ENCODE measurements at places on chromosomes 7 and 10.

- no peak for DNase-seq
These were observed 35.3 kb upstream of the PROSER2 start for GRCh38 chr10:11787846-11788245.

DNA sequence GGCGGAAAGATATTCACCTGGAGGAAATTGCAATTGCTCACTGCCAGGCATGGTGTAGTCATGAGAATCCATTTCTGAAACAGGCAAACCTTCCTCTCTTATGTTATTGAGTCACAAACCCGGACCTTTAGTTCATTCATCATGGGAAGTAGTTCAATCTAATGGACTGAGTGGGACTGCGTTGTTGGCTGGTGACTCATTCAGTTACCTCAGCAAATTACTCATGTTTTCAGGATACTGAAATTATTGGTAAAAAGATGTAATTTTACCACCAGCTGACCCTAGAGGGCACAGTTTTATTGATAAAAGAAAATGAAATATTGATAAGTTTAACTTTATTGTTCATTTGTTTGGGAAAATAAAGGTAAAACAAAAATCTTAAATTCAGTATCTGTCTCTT, 1194.4 kb upstream of the SORCS1 start:
- DNase-seq = no peak

GRCh38 chr10:97590748-97591495, 1.4 kb downstream of the C10orf62 start:
- DNase-seq = no peak

DNA sequence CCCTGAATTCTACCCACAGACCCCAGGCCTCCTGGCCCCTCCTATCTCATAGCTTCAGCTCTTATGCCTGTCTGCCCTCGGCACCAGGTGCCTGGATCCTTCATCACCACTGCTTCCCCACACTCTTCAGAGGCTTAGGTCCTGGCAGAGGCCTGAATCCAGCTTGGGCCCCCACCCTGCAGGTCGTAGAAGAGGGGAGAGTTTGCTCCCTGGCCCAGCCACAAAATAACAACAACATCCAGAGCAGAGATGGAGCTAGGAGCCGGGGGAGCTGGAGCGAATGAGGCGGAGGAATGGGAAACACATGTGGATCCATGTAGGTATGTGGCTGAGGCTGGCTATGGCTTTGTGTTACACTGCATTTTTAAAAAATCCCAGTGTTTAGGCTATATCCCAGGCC, 7.8 kb upstream of the OPN4 start:
- DNase-seq = no peak

DNA sequence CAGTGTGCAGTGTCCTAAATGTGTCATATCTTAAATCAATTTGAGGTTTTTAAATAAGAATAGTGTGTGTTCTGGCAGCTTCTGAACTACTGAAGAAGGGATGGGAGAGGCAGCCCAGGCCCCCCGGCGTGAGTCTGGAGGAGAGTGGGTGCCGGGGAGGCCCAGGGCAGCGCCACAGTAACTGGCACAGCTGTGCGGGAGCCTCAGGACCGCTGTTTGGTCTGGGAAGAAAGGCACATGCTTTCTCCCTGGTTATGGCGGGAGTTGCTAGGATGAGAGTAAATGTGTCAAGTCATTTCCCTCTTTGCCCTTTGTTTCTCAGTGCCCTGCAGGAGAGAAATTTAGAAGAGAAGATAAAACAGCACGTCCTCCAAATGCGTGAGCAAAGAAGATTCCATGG, 31.9 kb upstream of the PWWP2B start:
- no peak for DNase-seq

GRCh38 chr10:124142960-124143359, 49.6 kb upstream of the CHST15 start:
- no peak for DNase-seq

DNA sequence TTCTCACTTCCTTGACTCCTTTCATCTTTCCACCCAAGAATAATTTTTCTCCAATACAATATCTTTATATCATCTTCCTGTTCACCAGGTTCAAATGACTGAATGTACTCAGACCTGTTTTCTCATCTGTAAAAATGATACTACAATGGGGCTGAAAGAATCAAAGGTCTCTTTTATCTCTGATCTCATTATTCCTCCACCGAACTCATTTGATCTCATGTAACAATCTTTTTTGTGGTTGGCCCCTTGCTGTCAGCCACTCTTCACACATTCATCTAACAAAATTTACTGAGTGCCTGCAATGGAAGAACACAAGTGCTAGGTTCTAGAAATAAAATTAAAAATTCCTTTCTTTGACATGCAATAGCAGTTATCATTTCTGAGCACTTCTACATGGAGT, 65.0 kb downstream of the GRM8 start:
- no peak for DNase-seq

DNA sequence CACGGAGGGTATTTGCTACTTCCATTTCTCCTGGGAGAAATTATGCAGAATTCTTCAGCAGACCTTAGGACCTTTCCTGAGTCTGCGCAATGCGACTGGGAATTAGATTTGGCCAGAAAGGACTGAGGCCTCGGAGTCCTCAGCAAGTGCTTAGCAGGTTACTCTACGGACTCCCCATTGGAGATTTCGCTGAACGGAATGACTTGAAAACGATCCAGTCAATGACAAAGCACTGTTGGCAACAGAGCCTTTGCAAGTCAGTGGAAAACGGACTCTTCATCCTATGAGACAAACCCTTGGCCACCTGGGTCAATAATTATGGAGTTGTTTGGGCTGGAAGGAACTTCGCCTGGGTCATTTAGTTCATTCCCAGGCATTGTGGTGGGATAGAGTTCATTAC, 107.4 kb downstream of the FAM204A start:
- no peak for DNase-seq

DNA sequence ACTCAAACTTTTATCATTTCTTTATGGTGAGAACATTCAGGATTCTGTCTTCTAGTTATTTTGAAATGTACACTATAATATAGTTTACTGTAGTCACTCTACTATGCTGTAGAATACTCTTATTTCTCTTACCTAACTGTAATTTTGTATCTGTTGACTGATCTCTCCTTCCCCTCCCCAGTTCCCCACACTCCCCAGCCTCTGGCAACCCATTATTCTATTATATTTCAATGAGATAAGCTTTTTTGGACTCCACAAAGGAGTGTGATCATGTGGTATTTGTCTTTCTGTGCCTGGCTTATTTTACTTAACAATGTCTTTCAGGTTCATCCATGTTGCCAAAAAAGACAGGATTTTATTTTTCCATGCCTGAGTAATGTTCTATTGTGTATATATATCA, 71.4 kb upstream of the DYNC1I1 start:
- DNase-seq = no peak

- no peak for DNase-seq
These were observed 82.7 kb upstream of the WIPF3 start for GRCh38 chr7:29723599-29723998.

GRCh38 chr7:42159130-42159529, 77.9 kb downstream of the GLI3 start:
- no peak for DNase-seq

GRCh38 chr7:26653430-26654399, 210.7 kb downstream of the SKAP2 start:
- DNase-seq = no peak

GRCh38 chr7:130960208-130960988, 226.4 kb upstream of the KLF14 start:
- no peak for DNase-seq

GRCh38 chr7:123682690-123683089, 27.0 kb downstream of the LMOD2 start:
- no peak for DNase-seq

DNA sequence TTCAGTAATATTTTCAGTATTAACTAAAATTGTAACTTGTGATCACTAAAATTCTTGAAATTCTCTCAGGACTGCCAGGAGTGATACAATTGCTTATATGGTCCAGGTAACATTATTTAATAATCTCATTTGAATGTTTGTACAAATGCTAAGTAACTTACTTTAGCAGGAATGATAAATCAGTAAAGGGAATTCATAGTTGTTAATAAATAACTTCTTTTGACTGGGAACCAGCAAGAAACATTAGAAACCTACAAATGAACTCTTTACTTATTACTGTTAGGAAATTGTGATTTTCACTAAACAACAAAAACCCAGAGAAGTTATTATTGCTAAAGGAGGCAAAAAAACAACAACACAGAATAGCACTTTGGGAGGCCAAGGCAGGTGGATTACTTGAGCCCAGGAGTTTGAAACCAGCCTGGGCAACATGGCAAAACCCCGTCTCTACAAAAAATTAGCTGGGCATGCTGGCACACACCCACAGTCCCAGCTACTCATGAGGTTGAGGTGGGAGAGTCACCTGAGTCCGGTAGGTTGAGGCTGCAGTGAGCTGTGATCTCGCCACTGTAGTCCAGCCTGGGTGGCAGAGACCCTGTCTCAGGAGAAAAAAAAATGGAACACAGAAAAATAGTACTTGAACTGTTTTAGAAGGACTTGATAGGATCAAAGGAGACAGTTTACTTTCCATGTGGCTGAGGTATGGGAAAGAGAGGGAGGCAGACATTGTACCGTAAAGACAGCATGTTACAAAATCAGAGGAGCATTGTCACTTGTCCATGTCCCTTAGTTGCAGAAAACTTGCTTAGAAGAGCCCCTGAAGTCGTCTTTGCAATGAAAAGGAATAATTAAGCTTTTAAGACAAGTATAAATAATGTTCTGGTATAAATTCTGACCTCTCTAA, 53.1 kb downstream of the SHOC2 start:
- DNase-seq = no peak

DNA sequence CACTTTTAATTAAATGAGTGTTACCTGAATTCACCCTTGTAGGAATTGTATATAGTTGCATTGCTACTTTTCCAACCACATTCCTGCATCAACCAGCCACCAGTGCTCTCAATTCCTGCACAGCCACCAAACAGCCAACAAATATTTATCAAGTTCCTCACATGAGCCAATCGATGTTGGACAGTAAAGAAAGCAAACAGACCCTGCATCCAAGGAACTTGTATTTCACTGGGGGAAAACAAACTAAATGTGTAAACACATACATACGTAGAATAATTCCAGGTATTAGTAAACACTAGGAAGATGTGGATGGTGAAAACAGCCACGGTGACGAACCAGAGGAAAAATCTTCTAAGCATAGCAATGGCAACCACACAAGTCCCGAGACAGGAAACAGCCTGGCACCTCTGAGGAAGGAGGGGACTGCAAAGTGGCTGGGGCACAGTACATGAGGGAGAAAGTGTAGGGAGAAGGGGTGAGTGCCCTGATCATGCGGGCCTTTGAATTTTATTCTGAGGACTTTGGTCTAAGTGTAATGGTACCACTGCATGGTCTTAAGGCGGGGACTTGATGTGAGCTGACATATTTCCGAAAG, 111.2 kb downstream of the XRCC2 start:
- no peak for DNase-seq

GRCh38 chr7:91826377-91826776, 54.1 kb downstream of the MTERF1 start:
- no peak for DNase-seq

DNA sequence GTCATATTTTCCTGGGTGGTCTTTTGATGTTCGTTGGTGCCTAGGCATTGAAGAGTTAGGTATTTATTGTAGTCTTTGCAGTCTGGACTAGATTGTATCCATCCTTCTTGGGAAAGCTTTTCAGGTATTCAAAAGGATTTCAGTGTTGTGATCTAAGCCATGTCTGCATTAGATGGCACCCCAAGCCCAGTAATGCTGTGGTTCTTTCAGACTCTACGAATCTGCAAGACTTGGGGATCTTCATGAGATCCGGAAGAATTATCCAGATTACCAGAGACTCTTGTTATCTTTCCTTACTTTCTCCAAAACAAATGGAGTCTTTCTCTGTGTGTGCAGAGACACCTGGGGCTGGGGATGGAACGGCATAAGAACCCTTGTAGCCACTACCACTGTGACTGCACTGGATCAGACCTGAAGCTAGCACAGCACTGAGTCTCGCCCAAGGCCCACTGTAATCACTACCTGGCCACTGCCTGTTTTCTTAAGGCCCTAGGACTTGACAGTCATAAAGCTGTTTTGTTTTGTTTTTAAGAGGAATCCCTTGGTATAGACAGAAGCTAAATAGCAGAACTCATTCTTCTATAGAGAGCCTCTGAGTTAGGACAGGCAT, 75.5 kb downstream of the MARCHF5 start:
- DNase-seq = no peak

DNA sequence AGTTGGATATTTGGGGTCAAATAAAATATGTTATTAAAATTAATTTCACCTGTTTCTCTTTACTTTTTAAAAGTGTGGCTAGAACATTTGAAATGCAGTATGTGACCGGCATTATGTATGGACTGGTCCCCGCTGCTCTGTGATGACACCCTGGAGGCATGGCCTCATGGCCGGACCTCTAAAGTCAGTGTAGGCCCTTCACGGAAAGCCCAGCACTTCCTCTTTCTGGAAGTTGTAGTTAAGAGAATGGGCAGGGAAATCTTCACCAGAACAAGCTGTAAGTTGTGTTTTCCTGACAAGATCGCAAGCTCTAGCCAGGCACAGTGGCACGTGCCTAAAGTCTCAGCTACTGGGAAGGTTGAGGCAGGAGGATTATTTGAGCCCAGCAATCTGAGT, 38.3 kb upstream of the SRGN start:
- DNase-seq = no peak

DNA sequence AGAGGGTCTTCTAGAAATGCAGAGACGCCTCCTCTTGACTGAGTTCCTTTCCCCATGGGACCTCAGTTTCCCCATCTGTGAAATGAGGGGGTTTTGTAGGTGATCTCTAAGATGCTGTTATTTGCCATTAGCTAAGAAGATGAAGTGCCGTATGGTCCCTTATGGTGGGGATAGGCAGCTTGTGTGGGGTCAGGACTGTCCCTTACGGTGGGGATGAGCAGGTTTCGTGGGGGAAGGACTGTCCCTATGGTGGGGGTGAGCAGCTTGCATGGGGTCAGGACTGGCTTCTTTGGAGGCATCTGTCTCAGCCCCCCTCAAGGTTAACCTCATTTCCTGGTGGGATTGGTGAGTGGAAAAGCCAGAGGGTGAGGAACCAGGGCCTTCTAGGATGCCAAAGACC, 148.3 kb upstream of the GPR26 start:
- DNase-seq = no peak

GRCh38 chr7:47720141-47720906, 138.4 kb upstream of the TNS3 start:
- DNase-seq = no peak

DNA sequence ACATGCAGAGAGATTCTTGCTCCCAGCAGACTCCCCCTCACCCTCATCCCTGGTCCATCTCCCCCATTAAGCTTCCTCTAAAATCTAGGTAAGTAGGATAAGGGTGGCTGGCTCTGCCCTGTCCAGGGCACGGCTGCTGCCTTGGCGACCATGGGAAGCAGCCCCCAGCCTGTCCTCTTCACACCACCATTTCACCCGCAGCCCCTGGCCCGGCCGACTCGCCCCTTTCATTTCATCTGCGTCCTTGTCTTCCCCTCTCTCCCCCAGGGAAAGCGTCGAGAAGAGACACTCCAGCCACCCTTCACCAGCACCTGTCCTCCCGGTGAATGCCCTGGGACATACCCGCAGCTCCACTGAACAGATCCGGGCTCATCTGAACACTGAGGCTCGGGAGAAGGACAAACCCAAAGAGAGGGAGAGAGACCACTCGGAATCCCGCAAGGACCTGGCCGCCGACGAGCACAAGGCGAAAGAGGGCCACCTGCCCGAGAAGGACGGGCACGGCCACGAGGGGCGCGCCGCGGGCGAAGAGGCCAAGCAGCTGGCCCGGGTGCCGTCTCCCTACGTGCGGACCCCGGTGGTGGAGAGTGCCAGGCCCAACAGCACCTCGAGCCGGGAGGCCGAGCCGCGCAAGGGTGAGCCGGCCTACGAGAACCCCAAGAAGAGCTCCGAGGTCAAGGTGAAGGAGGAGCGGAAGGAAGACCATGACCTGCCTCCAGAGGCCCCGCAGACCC, 342.3 kb upstream of the GALNT17 start:
- DNase-seq = no peak

GRCh38 chr7:13541326-13541725, 448.1 kb downstream of the ETV1 start:
- no peak for DNase-seq
